HuH-7 (cell line): ENCODE measurements at places on chromosomes 7 and 10.

GRCh38 chr10:51643734-51644133 lies 55.7 kb downstream of the CSTF2T start:
- no peak for DNase-seq

DNA sequence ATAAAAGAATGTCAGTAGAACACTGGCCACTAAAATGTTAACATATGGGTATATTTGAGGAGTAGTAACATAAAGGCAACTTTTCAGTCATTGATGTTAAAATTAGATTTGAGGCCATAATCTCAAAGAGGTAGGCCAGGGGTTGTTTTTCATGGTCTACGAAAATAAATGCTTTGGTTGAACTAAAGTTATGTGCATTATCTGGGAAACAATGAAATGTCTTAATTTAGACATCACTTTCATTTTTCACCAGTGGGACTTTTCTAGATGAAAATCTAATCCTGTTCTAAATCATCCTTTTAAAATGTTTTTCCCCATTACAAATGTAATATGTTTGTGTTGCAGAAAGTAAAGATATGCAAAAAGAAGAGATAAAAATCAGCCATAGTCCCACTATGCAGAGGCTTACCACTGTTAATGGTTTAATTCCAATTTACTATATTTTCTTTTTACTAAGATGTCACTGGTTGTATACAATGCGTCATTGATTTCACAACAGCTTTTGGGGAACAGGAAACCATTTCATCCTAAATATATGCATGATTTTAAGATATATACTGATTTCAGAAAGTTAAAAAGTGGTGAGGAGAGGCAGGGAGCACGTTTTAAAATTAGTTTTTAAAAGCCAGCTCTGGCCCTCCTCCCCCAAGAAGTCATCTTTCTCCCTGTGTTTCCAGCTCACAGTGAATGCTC lies 64.3 kb downstream of the ARID5B start:
- DNase-seq, result no peak

DNA sequence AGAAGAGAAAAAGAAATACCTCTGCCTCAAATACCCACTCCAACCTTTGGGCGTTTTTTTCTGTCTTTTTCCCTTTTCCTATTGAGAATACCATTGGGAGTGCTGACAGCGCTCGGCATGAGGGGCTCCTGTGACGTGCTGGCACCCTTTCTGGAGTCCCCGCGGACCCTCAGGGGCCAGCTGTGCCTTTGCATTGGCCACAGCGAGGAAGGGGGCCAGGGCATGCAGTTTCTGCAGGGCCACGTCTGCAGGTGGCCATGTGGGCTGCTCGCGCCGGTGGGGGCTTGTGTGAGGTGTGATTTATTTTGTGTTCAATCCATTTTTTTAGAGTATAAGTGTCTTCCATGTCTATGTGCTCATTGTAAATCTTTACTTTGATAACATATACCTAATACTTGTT lies 57.4 kb downstream of the INPP5A start:
- no peak for DNase-seq

DNA sequence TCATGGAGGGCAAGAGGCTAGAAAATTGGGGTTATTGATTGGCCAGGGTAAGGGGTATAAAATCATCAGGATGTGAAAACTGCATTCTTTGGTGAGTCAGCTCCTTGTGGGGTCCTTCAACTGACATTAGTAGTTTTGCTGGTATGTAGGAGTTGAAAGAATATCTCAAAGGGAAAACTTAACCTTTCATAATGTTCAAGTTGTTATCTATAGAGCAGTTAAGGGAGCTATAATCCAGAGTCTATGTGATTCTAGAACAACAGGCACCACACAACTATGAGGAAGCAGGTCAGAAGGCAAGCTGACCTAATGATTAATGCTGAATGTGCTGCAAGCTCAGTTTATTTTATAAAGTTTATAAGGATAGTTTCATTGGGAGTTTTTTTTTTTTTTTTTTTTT lies 13.7 kb downstream of the PRPS1L1 start:
- no peak for DNase-seq

- peak; percentile 58 for DNase-seq
Measured at GRCh38 chr10:86100581-86101061, 266.0 kb downstream of the GRID1 start.

GRCh38 chr7:37825038-37825437 lies 23.4 kb upstream of the NME8 start:
- no peak for DNase-seq

GRCh38 chr10:2891073-2891769 lies 176.1 kb upstream of the PFKP start:
- no peak for DNase-seq

- DNase-seq, result no peak
Measured at GRCh38 chr7:120955577-120956149, 5.1 kb downstream of the ING3 start.

DNA sequence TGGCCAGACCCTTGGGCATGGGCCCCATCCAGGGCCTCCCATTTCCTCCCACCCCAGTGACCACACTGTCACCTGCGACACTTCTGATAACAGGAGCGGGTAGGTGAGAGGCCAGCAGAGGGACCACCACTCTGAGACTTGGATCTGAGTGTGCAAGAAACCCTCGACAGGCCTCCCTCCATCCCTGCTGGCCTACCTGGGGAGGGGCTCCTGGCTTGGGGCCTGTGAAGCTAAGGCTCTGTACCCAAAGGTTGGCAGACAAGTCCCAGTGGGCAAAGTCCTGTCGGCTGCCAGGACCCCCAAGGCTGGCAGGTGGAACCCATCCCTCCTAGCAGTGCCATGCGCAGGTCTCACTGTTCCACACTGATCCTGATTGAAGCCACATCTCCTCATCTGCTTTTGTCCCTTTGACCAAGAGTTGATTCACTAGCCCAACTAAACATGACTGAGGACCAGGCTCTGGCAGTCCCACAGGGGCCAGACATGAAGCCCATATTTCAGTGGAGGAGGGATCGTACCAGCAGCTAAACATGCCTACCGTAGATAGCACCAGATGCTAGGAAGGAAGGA lies 1.2 kb upstream of the PGAM2 start:
- no peak for DNase-seq

GRCh38 chr10:71033396-71033980 lies 145.1 kb upstream of the PCBD1 start:
- DNase-seq, result no peak

DNA sequence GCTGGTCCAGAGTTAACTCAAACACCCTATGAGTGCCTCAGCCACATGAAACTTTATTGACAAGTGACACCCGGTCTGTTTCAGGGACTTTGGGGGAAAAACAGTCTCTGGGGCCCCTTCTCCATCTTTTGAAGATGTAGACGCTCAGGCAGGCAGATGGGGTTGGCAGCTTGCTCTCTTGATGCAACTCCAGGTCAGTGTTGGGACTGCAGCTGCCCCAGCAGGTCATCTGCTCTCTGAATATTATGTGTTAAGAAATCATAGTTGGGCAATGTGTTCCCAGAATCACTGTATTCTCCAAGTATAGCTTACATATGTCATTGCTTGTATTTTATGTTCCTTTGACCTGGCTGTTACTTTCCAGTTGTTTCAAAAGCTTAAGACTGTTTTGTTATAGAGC lies 544.9 kb upstream of the MGMT start:
- DNase-seq, result no peak

DNA sequence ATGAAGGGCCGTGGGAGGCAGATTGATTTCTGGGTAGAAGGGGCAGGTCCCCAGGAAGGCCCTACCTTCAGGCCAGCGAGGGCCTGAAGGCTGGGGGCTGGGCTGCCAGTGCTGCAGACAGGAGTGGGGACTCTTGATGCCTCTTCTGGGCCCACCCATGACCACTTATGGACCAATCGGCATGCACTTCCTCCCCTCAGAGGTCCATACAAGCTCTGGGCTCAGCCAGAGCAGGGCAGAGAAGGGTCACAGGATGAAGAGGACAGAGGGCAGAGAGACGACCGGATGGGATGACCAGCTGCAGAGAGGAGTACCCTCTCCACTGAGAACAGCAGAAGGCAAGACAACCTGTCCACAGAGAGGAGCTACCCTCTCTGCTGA lies 120.1 kb downstream of the DYNC2I1 start:
- DNase-seq, result no peak

- DNase-seq, result peak; percentile 11
Measured at GRCh38 chr7:108193594-108194498, 63.7 kb upstream of the LAMB4 start.

DNA sequence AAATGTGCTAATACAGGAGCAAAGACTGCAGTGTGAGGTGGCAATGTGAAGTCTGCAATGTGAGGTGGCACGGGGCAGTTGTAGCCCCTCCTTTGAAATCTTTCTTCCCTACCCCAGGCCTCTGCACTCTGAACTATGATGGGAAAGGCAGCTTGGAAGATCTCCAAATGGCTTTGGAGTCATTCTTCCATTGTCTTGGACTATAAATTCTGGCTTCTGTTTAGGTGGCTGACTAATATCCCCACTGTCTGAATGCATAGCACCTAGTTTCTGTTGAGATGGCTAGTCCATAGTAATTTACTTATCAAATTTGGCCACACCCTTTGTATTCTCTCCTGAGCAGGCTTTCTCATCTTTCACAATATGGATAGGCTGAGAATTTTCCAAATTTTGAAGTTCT lies 175.0 kb downstream of the CFTR start:
- DNase-seq, result no peak

DNA sequence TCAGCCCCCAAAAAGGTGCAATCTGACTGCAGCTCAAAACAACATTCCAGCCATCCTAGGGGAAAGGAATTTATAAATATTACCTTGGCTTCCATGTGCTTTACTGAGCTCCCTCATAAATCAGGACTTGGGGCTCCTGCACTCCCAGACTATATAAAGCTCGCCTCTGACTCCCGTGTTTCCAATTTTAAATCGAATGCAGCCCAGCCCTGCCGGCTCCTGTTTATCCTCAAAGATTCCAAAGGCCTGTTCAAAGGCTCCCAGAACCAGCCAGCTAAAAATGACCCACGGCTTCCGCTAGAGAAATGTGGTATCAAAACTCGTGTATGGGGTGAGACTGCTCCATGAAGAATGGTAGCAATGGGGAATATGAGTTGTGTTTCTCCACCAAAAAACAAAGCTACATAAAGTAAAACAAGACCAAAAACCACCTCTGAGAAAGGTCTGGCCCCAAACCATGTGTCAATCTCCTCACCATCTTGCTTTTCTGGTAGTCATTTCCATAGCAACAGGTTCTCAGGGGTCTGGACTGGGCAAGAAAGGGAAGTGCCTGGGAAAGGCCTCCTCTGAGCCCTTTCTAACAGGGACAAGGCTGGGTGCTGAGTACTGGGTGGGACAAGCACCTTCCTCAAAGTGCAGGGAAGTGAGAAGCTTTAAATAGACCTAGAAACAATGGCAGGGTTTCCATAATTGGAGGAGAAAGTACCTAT lies 5.1 kb downstream of the CALML3 start:
- no peak for DNase-seq

DNA sequence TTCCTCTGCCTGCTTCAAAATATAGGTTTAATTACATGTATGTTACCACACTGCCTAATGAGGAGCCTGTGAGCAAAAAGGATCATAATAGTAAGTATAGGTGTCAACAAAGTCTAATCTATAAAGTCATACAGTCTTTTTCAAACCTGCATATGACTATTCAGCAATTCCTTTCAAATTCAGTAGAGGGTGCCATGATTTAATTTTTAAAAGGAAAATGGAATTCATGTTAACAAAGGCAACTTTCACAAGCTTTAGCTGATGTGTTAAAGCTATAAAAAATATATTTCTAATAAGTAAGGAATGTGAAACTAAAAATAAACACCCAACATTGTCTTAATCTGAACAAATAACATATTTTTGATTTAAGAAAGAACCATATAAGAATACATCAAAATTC lies 52.1 kb downstream of the MPP7 start:
- DNase-seq, result no peak

- DNase-seq, result no peak
Measured at GRCh38 chr7:80529362-80529761, 17.5 kb upstream of the GNAT3 start.

DNA sequence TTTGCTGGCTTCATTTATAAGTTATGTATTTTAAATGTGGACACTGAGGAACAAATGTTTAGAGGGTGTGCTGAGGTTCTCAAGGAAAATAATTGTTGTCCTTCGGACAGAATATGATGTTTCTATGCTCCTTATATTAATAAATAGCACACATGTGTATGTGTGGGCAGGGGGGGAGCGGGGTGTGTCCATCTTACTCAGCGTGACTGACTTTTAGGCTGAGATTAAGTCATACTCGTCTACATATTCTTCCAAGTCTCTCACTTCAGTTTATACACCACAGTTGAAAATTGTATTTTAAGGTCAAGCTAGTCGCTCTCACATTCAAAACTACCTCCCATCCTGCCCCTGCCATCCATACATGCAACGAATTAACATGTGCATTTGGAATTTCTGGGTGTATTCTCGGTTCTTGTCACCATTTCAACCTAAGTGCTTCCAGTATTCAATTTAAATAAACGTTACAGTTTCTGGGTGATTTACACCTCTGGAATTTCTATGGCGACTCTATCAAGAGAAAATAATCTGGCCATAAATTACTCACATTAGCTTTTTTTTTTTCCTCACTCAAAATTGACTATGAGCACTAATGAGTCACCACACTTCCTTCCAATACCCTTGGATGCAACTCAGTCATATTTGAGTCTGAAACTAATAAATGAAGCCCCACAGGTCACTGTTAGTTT lies 3.3 kb downstream of the PCDH15 start:
- no peak for DNase-seq

DNA sequence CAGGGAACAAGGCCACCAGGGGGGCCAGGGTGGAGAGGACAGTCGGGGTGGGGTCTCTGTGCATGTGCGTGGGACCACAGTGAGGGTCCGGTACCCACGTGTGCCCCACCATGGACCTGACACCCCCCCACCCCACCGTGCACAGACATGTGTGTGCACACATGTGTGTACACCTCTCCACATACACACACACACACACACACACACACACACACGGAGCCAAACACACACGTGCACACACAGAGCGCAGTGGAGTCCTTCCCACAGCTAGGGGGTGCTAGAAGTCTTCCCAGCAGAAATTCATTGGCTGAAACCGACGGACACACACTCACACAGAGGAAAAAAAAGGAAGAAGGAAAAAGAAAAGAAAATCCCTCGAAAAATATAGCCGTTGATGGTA lies 42.8 kb upstream of the GNA12 start:
- peak; percentile 92 for DNase-seq

GRCh38 chr10:91340613-91341362 lies 69.4 kb upstream of the HECTD2 start:
- no peak for DNase-seq

DNA sequence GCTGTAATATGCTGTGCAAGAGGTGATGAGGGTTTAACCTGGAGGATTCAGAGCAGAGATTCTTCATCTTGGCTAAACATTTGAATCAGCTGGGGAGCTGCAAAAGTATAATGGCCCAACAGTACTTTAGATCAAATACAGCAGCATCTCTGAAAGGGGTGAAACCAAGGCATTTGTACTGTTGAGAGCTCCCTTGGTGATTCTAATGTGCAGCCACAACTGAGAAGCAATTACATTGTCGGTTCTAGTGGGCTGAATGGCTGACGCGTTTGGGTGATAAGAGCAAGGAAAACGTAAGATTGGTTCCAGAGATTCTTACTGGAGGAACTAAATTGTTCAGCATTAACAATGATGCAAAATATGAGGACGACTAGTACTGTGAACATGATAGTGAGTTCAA lies 269.7 kb downstream of the AGMO start:
- no peak for DNase-seq
